Thymus (tissue), 14 donors: ENCODE measurements at places on chromosomes 4 and X. TPM values are rescaled to one million over a fixed set of nuclear protein-coding genes. Genes with fewer than 3 reads are reported as not detected.

The TMPRSS11A gene
- total RNA-seq: 0.24 TPM

The TSPAN7 gene
- 6.3 TPM for total RNA-seq

The KLB gene
- 0.05 TPM for total RNA-seq

The ZNF182 gene
- 6.0 TPM for total RNA-seq

The TMPRSS11F gene
- 0.09 TPM for total RNA-seq

- H3K4me1 ChIP-seq: no peaks in the 10 kb centered on the region
- no peak for DNase-seq
- peaks cover 2% of the 10 kb centered on the region for H3K27me3 ChIP-seq
- no peaks in the 10 kb centered on the region for H3K36me3 ChIP-seq
- H3K27ac ChIP-seq: no peak overlapping the region
- no peak overlapping the region for H3K4me3 ChIP-seq
Observed at GRCh38 chr4:186669735-186670134, 53.9 kb downstream of the FAT1 start.

GRCh38 chr4:15652191-15652590 is 3.0 kb downstream of the FBXL5 start:
- no peak overlapping the region for H3K27ac ChIP-seq
- H3K27me3 ChIP-seq: no peaks in the 10 kb centered on the region
- DNase-seq: no peak
- no peaks in the 10 kb centered on the region for H3K36me3 ChIP-seq
- H3K4me3 ChIP-seq: no peak overlapping the region

- H3K27me3 ChIP-seq: no peaks in the 10 kb centered on the region
- no peaks in the 10 kb centered on the region for H3K4me1 ChIP-seq
- no peaks in the 10 kb centered on the region for H3K36me3 ChIP-seq
- no peak for DNase-seq
Observed at GRCh38 chr4:18192901-18193300, 171.3 kb upstream of the LCORL start.

- no peak overlapping the region for H3K4me3 ChIP-seq
- DNase-seq: no peak
- no peaks in the 10 kb centered on the region for H3K4me1 ChIP-seq
- no peak overlapping the region for H3K27ac ChIP-seq
- H3K36me3 ChIP-seq: no peaks in the 10 kb centered on the region
- H3K27me3 ChIP-seq: no peaks in the 10 kb centered on the region
Observed at GRCh38 chr4:4734425-4734824, 125.0 kb upstream of the MSX1 start.

DNA sequence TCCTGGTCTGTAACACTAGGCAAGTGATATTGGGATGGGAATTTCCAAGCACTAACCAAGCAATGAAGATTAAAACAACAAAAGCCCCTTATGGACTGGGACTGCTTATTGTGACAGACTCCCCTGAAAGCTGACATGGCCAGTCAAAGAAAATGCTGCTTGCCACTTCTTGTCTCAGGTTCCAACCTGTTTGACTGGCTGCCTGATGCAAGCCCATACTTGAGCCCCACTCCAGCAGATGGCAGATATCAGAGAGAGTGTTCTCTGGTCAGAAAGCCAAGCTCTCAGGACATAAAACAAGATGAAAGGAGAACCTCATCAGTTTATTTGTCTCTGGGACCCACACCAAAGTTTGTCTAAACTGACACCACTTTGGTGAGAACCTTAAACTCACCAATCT is 15.5 kb upstream of the IGBP1 start:
- H3K36me3 ChIP-seq: no peaks in the 10 kb centered on the region
- no peak overlapping the region for H3K27ac ChIP-seq
- H3K4me1 ChIP-seq: no peaks in the 10 kb centered on the region

GRCh38 chr4:83219344-83220331 is 65.0 kb downstream of the COQ2 start:
- H3K4me3 ChIP-seq: no peak overlapping the region
- peaks cover 36% of the 10 kb centered on the region for H3K4me1 ChIP-seq
- H3K36me3 ChIP-seq: no peaks in the 10 kb centered on the region

DNA sequence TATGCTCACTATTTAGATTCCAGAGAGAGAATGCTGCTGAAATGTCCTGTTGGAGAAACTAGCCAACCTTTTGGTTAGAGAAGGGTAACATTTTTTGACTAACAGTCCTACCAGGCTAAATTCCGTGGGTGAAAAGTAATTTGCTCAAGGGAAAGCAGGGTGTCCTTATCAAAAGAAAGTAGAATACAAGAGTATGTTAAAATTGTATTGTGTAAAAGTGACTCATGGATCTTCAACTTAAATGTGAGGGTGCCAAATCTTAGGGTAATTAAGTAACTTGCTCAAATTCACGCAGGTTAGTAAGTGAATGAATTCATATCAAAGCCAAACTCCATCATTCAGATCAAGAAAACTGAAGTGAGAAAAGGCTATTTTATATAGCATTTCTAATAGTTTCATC is 81.7 kb downstream of the PCDH7 start:
- no peaks in the 10 kb centered on the region for H3K36me3 ChIP-seq
- H3K27ac ChIP-seq: no peak overlapping the region
- no peak for DNase-seq
- no peaks in the 10 kb centered on the region for H3K4me1 ChIP-seq

GRCh38 chr4:85067342-85067741 is 100.9 kb upstream of the WDFY3 start:
- no peaks in the 10 kb centered on the region for H3K27me3 ChIP-seq
- H3K36me3 ChIP-seq: no peaks in the 10 kb centered on the region
- no peak overlapping the region for H3K4me3 ChIP-seq
